ENCODE measurements at places on chromosomes 3 and 15.

GRCh38 chr15:59879506-59880265 is 124.4 kb upstream of the FOXB1 start:
- peak; percentile 20 for DNase-seq

GRCh38 chr3:112013784-112014143 is 15.0 kb downstream of the TAGLN3 start:
- DNase-seq: no peak

GRCh38 chr15:41841131-41841530 is 2.5 kb downstream of the PLA2G4B start:
- DNase-seq: no peak

GRCh38 chr3:156987946-156988345 is 161.8 kb downstream of the LEKR1 start:
- DNase-seq: no peak

- no peak for DNase-seq
These were observed 16.7 kb upstream of the ZMAT3 start for GRCh38 chr3:179088306-179088705.

GRCh38 chr3:190694335-190695001 is 168.0 kb downstream of the GMNC start:
- no peak for DNase-seq
